ENCODE measurements at places on chromosomes 2 and 18.

DNA sequence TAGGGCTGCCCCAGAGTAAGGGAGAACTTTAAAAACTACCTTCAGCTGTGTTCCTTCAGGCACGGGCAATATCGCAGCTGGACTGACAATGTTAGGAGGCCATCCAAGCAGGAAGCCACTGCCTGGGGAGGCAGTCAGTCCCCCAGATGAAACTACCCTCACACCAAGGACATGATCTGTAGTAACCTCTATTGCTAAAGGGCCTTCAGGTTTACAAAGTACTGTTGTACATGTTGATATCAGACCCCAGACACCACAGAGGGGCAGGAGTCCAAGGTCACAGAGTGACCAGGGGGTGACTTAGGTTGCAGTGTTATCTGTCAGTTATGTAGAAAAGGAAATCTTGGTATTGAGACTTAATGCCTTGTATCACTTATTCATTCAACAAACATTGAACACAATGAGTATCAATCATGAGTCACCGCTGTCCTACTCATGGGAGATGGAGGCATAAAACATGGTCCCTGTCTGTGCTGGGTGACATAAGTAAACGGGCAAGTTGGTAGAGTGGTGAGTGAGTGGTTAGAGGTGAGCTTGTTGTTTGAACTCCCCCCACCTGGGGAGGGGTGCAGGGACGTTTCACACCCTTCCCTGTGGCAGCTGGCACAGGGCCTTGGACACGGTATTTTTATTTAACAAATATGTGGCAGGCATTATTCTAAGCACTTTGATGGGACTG lies 7.1 kb downstream of the CABLES1 start:
- DNase-seq: no peak

DNA sequence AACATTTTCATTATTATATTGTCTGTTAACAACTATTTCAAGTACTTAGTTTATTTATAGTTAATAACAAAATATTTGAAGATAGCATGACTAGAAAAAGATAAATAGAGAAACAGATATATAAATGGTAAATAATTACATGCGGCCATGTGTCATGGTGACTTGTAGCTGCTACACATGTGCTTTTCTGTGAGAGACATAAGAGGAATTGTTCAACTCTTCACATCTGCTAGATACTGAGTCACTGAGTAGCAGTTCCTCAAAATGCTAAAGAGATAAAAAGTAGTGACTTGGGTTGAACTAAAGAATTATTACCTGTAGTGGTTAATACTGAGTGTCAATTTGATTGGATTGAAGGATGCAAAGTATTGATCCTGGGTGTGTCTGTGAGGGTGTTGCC lies 37.5 kb upstream of the SCN9A start:
- no peak for DNase-seq

- DNase-seq: no peak
Observed at GRCh38 chr2:172743898-172744297, 8.3 kb downstream of the RAPGEF4 start.

DNA sequence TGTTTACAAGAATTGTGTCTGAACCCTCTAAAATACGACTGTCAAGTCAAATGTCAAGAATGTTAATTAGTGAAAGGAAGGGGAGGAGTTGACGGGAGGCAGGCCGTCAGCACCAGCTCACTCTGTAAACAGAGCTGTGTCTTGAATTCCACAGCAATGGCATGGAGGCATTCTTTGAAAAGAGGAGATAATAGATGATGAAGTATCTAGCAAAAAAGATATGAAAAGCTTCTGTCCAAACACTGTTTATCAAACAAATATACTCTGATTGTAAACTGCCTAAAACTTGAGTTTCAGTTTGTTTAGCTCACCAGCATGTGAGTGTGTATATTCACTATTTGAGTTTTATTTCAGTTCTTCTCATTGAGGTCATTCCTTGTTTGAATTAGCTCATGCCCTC lies 94.7 kb upstream of the CDC42EP3 start:
- no peak for DNase-seq

GRCh38 chr2:167862782-167863181 lies 384.6 kb downstream of the STK39 start:
- DNase-seq: no peak

- no peak for DNase-seq
Observed at GRCh38 chr2:100250645-100251044, 71.7 kb downstream of the LONRF2 start.

- DNase-seq: no peak
Observed at GRCh38 chr2:10360460-10360849, 57.8 kb downstream of the HPCAL1 start.

DNA sequence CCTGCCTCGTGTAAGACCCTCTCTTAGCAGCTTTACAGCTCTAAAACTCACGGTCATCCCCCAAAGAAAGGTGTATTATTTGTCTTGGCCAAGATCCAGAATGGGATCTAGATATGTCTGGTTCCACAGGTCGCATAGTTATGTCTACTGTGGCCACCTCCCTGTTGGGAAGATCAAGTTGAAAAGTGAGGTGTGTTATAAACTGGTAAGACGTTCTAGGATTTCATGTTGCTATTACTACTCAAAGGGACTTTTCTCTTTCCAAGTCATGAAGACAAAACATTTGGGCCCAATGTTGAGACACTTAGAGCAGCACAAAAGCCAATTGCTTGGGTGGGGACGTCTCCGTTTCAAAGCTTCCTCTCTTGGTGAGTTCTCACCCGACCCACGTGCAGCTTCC lies 766.0 kb downstream of the RNF144A start:
- DNase-seq: no peak

GRCh38 chr18:56224669-56225561 lies 413.5 kb downstream of the TXNL1 start:
- no peak for DNase-seq

DNA sequence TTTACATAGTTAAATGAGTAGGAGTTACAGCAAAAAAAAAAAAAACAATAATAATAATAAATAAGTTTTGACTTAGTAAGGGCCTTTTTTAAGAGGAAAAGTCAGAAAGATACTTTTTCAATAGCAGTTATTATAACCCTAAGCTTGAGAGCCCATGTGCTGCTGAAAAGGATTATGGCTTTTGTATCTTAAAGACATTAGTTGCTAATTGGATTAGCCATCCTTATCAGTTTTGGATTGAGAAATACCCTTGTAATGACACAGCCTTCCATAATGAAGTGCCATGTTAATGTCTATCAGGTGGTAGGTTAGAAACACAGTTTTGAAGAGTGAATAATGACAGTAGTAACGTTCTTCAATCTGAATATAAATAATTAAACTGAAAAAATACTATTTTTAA lies 554.0 kb downstream of the RIT2 start:
- no peak for DNase-seq

- DNase-seq: no peak
Observed at GRCh38 chr2:226376516-226377180, 423.0 kb downstream of the IRS1 start.

DNA sequence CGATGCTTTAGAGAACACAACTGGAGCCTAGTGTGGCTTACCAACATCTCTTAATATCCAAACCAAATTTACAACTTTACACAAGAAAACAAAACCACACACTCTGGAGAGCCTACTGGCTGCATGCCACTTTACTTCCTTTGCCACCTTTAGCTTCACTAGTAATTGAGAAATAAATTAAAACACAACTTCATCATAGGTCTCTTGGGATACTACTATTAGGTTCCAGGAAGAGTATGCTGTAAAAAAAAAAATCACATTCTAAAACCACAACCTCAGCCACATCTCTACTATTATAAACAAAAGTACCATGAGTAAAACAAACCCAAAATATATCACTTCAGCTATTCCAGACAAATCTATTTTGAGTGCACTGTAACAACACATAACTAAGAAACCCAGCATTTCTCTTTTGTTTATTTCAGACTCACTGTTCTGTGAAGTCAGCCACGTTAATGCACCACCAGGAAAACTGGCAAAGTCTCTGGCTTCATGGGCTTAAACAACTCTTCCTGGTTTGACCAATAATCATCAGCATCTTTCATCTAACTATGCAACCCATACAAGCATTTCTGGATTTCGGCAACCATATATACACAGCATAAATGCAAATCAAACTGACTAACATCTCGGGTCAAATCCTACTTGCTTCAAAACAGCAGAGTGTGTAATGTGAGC lies 59.1 kb downstream of the REV1 start:
- no peak for DNase-seq

DNA sequence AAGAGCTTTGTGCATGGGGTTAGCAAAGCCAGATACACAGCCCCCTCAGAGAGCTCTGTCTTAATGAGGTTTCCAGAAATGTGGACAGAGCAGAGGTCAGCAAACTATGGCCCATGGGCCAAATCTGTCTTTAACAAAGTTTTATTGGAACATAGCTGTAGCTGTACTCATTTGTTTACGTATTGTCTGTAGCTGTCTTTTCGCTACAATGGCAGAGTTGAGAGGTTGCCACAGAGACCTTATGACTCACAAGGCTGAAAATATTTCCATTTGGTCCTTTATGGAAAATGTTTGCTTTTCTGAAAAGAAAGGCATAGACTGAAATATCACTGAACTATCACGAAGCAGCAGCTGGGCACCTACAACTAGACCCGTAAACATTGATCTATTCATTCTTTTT lies 841.8 kb downstream of the SLC4A3 start:
- DNase-seq: no peak

DNA sequence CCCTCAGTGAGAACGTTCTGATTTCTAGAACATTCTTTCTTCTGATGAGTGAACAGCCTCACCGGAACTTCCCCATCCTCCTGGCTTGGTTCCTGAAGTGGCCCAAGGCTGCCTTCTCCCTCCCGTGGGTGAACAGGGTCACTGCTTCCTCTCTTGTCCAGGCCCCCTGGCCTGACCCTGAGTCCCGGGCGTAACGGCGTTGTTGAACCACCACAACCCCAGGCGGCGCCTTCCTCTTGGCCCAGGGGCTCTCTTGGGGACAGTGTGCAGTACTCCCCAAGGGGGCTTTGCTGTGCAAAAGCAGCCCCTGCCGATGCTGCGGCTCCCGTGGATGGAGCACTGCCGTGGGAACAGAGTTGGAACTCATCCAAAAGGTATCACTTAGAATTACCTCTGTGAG lies 147.2 kb downstream of the TSN start:
- DNase-seq: no peak

DNA sequence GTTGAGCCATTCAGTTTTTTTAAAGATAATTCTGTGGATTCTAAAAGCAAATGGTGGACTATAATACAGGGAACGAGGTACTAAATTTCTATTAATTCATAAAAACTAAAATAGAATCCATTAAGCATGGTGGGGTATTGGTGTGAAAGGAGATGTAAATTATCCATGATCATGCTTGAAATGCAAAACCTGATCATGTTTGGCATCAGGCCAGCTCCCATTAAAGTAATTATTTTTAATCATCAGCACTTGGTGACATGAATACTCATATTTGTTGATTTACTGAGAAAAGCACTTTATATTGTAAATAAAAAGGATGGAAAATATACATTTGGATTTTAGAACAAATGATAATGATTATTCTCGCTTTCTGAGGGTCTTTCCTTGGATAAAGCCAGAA lies 232.3 kb upstream of the MEIS1 start:
- DNase-seq: no peak

DNA sequence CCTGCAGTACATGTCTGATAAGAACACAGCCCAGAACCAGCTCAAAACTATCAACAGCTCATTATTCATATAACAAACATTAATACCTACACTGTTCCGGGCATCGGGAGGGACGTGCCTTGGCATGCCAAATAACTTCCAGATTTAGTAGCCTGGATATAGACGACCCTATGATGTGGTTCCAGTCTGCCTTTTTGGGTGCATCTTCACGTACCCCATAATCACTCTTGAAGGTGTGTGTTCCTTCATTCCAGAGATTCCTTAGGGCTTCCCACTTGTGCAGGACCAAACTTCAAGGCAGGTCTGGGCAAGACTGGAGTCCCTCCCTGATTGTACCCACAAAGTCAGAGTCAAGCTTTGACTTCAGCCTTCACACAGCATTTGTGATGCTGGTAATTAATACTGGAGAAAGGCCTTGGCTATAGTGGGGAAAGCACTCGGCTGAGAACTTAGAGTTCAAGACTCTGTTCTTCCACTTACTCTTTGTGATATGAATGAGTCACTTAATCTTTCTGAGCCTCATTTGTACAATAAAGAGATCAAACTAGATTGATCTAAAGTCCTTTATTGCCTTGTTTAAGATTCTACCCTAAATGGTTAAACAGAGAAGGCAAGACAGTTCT lies 27.7 kb upstream of the SPATS2L start:
- DNase-seq: no peak

DNA sequence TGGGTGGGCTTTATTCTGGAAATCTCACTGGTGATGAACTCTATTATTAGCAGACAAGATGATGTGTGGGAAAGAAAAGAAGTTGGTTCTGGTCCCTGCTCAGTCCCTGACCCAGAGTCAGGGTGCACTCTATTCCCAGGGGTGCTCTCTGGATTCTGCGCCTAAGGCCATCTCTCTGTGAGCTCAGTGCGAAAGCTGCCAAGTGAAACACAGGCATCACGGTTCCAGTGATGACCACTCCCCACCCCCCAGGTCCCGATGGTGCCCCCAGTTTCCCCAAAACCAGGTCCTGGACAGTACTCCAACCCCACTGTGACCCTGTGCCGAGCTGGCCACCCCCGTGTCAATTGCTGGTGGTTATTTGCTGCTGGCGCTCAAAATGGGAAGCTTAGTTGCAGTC lies 30.1 kb downstream of the RHOB start:
- no peak for DNase-seq

- DNase-seq: peak; percentile 22
Observed at GRCh38 chr2:26846334-26847306, 1.3 kb upstream of the DPYSL5 start.

- no peak for DNase-seq
Observed at GRCh38 chr2:70552501-70553333, 909 bp downstream of the TGFA start.

DNA sequence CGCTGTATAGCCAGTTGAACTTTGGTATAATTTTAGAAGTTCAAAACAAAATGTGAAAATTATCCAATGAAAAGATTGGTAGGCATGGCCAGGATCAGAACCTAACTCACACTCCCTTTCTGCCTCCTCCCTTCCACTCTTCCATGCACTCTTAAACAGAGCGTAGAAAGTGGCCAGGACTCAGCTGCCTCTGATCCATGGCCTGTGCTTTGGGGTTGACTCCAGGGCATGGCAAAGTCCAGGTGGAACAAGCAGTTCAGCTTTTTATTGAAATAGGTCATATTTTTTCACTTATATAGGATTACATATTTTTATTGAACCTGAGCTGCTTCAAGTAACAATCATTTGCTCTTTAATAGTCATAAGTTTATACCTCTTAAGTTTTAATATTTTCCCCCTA lies 26.2 kb downstream of the INPP1 start:
- no peak for DNase-seq

GRCh38 chr2:238236571-238236970 lies 3.3 kb downstream of the HES6 start:
- DNase-seq: no peak

DNA sequence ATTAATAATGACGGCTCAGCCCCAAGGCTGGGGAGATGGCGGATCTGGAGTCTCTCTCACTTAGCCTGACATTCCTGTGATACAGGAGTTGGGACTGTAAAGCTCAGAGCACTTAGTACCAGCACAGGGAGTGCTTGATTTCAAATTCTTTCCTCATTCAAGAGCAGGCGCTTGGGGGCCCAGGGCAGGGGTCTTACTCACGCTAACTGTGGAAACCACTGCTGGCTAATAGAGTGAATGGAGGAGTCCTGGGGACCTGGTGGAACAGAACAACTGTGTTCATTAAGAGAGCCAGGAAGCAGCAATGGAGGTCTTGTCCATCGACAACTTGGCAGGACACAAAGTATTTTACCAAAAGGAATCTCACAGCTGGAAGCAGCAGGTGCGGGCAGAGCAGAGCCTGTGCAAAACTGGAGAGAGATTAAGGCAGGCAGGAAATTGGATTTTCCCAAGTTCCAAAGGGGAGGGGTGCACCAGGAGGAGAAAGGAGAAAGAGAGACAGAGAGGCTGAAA lies 358.9 kb downstream of the TNS1 start:
- no peak for DNase-seq

GRCh38 chr2:113167115-113167932 lies 6.4 kb upstream of the PSD4 start:
- no peak for DNase-seq
